ENCODE measurements at places on chromosomes 12 and 14.

GRCh38 chr14:50766338-50766886, 64.5 kb downstream of the NIN start:
- no peak for DNase-seq

DNA sequence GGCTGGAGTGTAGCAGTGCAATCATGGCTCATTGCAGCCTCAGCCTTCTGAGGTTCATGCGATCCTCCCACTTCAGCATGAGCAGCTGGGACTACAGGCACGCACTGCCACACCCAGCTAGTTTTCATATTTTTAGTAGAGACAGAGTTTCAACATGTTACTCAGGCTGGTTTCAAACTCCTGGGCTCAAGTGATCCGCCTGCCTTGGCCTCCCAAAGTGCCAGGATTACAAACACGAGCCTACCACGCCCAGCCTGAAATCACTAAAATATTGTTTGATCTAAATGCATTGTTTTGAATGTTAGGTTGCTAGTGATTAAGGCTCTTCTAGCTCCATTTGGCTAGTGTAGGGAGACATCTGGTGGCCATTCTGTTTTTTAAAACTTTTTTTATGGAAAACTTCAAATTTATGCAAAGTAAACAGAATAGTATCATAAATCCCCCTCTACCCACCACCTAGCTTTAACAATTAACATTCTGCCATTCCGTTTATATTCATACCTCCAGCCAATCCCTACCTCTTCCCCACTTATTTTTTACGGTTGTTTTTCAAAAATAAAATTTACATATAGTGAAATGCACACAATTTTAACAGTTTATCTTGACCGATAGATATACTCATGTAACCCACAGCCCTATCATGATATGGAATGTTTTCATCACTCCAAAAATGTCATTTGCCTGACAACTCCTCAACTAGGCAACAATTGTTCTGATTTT, 37.8 kb downstream of the MYO1H start:
- DNase-seq: no peak

GRCh38 chr14:64513271-64513670, 8.7 kb downstream of the ZBTB1 start:
- no peak for DNase-seq

- DNase-seq: no peak
These were observed 220.8 kb downstream of the ZFP36L1 start for GRCh38 chr14:68571928-68572525.

DNA sequence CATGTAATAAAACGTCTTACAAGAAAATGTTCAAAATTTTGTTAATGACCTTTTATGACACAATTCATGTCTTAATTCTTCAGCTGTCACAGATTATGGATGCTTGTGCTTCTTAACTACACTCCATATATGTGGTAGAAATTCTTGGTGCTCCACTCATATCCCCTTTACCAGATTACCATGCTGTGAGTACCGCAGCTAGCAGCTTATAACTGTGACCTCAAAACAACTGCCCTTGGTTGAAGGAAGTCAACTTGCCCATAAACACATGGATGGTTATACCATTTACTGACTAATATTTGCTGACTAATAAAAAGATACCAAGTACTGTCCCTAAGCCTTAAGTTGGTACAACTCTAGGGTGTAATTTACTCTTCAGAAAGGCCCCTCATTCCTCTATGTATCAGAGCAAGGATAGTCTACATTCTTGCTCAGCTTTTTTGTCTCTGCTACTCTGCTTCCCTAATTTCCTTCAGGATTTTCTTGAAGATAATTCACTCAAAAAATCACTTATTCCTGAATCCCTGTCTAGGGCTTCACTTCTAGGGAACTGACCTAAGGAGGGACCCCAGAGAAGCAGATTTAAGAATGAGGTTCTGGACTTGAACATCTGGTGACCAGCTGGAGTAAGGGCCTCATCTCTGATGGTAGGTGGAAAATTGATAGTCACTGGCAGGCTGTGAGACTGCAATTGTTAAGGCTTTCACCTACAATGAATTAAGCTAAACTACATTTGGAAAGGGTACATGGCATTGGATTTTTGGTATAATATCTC, 152.3 kb downstream of the SLC6A15 start:
- no peak for DNase-seq

DNA sequence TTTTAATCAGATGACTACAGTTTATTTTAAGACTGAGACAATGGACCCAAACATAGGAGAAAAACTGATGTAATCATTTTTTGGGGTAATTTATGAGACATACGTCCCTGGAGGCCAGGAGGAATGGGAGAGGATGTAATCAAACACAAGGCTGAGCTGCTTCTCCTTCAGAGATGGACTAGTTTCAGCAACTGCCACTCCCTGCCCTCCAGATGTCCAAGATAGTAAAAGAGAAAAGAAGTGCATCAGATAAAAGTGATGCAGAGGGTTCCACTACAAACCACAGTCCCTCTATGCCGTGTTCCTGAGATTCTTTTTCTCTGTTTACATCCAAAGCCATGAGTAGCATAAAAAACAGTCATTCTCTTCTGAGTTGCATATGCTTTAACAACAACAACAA, 101.1 kb downstream of the DACT1 start:
- DNase-seq: no peak

- no peak for DNase-seq
These were observed 361.6 kb downstream of the AEBP2 start for GRCh38 chr12:19800884-19801283.

DNA sequence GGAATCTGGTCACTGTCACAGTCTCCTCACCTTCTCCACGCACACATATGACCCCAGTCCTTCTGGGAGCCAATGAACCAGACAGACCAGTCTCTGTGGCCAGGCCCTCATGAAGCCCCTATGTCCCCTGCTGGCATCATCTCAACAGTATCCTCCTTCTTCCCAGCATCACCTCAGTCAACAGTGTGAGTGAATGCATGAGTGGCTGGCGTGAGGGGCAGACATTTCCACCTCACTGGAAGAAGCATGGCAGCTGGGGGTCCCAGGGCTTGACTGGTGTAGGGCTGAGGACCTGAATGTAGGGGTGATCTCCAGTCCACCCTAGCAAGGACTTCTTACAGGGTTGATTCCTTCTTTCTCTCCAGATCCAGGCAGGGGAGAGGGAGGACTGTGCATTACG, 1.8 kb downstream of the MAP3K12 start:
- DNase-seq: no peak

DNA sequence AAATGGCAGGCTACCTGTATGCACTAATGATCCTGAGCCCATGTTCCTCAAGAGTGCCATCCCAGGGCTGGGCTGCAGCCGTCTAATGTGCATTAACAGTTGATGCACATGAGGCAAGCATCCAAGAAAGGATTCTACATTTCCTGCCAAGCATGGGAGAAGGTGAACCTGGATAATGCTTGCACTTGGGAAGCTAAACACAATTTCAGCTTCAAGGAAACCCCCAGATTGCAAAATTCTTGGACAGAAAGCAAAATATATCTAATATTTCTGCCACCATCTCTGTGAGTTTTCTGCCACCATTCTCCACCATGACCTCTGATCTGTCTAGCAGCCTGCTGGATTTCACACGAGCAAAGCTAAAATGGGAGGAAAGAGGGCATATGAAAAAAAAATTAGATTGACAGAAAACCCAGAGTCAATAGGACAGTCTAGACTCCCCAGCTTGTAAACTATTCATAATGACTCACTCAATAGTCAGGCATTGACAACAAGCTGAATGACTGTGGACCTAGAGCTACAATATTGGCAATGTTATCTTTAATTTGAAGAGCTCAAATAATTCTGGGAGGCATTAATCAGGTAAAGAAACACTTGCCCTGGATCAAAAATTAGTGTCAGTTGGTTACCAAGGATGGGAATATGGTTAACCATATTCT, 91.9 kb upstream of the BCL2L14 start:
- DNase-seq: no peak

DNA sequence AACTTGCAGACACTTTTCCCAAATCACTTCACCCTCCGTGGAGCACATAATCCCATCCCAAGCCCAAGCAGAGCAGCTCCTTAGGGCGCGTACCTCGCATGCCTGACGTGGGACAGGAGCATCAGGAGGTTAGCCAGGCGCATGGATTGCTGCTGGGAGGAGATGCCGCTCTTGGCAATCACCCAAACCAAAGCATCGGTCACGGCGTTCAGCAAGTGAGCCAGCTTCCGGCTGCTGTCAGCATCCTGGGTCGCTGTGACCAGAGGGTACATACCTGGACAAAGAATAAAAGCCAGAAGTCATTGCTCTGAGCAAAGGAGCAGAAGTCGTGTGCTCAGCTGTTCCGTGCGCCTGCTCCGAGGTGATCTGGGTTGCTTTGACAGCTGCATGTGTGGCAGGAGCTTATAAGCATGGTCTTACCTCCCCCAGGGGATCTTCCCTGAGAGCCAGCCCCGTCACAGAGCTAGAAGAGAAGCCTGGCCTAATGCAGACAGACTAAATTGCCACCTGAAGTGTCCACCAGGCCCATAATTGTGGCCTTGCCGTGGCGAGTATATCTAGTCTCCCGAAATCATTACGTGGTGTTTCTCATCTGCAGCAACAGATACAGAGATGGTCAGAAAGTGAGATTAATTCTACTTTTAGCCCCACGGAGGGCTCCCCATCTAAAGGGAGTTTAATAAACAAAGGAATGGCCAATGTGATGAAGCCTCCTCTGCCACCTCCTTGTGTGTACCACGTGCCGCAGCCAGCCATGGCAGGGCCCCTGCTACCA, 59.1 kb downstream of the ESR2 start:
- DNase-seq: no peak

GRCh38 chr14:94341656-94342333, 18.7 kb upstream of the SERPINA6 start:
- DNase-seq: no peak

DNA sequence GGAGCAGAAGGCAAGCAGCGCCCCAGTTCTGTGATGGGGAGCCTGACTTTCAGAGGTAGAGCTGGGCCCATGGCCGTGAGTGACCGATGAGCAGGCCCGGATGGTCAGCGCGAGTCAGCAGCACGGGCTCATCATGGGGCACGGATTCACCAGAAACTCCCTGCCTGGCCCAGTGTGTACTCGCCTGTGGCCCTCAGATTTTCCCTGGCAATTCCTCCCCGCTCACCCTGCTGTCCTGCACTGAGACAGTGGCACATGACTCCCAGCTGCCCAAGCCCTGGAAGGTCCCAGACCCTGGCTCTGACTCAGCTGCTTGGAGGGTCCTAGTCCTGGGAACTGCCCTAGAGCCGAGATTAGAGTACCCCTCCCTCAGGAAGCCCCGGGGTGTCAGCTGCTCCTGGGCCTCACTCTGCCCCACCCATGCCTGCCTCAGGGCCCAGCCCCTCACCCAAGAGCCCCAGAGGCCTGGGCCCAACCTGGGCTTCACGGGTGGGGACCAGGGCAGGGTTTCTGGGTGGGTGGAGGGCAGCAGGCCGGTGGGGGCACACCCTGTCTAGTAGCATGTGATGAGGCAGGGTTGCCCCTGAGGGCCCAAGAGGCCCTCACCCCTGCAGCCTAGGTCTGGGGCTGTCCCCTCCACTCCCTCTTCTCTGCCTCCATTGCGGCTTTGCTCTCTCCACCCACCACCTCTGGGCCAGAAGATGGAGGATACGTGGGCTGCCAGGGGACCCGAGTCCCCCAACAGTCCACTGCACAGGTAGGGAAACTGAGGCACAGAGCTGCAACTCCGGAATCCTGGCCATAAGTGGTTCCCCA, 8.4 kb downstream of the TRMT61A start:
- no peak for DNase-seq

DNA sequence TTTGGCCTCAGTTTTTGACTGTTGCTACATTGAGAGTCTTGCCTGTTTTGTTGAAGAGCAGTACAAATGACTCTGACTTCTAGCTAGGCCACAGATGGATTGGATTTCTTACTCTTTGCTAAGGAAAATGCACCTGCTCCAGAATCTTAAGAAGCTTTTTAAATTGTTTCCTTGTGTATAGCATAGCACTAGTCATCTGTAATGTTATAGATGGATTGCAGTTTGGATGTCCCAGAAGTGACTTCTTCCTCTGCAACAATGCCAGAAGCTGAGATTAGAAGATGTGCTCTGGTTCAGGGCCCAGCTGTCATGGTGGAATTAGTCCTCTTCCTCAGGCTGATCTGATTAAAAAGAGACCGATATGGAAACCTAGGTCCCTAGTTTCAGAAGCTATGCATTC, 67.9 kb downstream of the DAAM1 start:
- no peak for DNase-seq

- no peak for DNase-seq
These were observed 203.1 kb downstream of the ETNK1 start for GRCh38 chr12:22828066-22828465.

GRCh38 chr12:9390761-9391160, 182.6 kb upstream of the PZP start:
- no peak for DNase-seq

DNA sequence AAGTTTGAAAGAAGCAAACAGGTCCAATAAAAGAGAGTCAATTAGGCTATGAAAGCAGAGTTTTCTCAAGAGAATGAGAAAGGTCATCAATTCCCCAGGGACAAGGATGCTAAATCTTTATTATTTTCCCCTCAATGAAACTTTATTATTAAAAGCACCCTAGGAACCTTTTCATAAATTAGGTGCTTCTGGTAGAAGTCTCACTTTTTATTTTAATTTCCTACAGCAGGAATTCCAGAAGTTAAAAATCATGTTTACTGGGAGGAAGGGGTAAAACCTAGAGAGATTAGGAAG, 223.2 kb upstream of the SOX5 start:
- no peak for DNase-seq

GRCh38 chr14:49875640-49876198, 17.2 kb upstream of the ARF6 start:
- DNase-seq: no peak

- no peak for DNase-seq
These were observed 8.3 kb downstream of the PTPRB start for GRCh38 chr12:70628701-70629480.

- no peak for DNase-seq
These were observed 46.5 kb downstream of the TEAD4 start for GRCh38 chr12:3005736-3006135.

GRCh38 chr14:94312481-94313246, 10.5 kb downstream of the SERPINA6 start:
- DNase-seq: no peak

DNA sequence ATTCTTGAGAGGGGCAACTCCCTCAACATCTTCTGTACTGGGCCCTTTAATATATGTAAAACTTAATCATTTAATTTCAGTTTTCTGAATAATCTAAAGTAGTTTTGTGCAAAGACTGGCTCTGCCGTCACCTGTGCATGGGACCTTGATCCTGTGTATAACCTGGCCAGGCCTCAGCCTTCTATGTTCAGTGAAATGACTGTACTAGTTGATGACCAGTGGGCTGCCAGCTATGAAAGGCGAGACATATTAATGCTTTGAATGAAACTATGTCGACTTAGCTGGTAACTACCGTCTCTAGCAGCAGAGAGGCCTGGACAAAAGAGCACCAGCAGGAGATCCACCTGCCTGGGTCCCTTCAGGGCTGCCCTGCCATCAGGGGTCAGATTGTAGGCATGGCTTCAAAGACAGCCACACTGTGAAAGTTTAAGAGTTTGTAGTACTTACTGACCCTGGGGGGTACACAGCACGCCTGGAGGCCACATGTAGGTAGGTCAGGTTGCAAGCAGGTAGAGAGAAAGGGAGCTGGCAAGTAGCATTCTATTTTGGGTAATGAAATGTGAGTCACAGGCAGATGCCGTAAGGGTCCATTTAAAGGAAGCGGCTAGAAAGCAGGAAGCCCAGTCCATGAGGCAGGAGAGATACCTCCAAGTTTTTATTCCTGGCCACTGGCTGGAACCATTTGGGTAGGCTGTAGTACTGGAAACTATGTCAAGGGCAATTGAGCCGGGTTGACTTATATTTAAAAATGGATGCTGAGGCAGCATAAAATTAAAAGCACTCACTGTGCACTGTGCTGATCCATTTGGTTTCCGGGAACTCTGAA, 77.2 kb downstream of the BHLHE41 start:
- no peak for DNase-seq

All from left forelimb (tissue), 1 donor.